ENCODE measurements at places on chromosomes 2 and 18.

DNA sequence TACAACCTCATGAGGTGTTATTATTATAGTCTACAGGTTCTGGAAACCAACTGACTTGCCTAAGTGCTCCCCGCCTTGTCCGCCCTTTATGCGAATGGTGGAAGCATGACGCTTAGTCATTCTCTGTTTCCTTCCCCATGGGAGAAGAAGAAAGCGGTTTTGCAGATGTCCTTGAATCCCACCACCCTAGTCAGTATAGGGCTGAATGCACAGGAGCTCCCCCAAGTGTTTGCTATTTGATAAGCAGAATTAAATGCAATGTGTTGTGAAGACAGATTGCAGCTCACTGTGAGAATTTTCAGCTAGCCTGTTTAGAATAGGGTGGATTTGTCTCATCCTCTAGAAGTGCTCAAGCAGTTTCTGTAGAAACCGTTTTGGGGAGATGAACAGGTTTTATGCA, 652.0 kb downstream of the DCC start:
- no peak for DNase-seq

DNA sequence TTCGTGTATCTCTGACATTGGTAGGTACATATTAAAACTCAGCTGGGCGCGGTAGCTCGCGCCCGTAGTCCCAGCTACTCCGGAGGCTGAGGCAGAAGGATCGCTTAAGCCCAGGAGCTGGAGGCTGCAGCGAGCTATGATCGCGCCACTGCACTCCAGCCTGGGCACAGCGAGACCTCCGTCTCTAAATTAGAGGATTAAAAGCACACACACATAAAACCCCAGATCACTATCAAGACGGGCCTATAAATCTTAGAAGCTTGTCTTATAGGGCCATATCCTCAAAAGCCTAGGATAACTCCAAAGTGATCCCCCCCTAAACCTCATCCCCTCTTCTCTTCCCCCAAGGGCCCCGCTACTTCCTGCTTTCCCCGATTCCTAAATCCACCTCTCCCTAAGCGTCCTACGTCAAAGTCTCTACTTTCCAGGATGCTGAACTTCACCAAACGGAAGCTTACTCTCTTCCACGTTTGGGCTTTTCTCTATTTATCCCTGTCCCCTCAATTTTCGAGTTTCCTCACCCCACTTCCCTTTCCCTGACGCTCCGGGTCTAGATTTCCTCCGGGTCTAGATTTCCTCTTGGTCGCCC, 707 bp downstream of the KRCC1 start:
- peak; percentile 33 for DNase-seq

- no peak for DNase-seq
Measured at GRCh38 chr2:120597595-120598193, 138.0 kb upstream of the GLI2 start.

DNA sequence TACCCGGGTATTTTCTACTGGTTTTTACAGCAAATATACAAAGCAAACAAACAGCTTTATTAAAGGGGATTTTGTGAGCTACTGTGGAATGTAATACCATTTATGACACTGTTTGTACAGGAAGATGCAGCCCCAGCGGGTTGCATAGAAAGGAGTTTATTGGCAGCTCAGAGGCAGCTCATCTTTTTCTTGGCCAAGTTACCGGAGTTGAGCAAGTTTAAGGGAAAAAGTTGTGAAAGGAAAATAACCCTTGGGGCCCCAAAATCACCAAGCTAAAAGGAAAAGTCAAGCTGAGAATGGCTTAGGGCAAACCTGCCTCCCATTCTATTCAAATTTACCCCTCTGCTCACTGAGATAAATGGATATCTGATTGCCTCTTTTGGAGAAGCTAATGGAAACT, 60.8 kb downstream of the MOB4 start:
- no peak for DNase-seq

DNA sequence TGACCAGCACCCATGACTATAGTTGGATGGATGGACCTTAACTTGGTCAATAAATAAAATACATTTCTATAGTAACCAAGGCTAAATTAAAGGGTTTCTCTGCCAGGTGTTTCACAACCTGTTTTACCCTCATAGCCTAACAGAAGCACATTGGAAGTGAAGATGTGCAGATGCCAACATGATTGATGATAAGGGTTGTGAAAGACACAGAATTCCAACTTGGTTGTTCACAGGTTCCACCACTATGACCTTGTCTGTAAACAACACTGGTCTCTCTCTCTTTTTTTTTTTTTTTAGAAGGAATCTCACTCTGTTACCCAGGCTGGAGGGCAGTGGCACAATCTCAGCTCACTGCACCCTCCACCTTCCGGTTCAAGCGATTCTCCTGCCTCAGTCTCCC, 37.5 kb upstream of the PTH2R start:
- no peak for DNase-seq

- DNase-seq: no peak
Measured at GRCh38 chr2:85905187-85905666, 16.4 kb upstream of the ST3GAL5 start.

- DNase-seq: no peak
Measured at GRCh38 chr2:64869126-64869525, 120.1 kb upstream of the SLC1A4 start.
